NT2/D1 (cell line): ENCODE measurements at places on chromosomes 13 and 19.

- DNase-seq, result no peak
Measured at GRCh38 chr19:871446-872265, 12.2 kb downstream of the CFD start.

GRCh38 chr13:28286263-28286662, 147.9 kb downstream of the PAN3 start:
- DNase-seq, result no peak

- no peak for DNase-seq
Measured at GRCh38 chr13:52003541-52003940, 7.7 kb downstream of the ATP7B start.

DNA sequence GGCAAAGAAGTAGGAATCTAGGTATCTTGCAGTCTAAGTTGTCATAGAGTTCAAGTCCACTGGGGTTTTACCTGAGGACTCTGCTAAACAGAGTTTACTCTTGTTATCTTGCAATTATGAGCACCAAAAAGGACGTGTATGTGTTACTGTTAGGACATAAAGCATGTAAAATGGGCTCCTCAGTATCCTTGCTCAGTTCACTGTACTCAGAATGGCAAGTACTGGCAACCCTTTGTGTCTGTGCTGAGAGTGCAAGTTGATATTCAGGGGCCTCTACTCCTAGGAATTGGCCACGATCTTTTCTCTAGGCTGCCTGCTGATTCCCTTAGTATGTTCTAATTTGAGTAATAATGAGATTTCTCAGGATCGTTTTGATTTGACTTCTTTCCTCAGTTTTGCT, 13.3 kb downstream of the TDRD3 start:
- no peak for DNase-seq

DNA sequence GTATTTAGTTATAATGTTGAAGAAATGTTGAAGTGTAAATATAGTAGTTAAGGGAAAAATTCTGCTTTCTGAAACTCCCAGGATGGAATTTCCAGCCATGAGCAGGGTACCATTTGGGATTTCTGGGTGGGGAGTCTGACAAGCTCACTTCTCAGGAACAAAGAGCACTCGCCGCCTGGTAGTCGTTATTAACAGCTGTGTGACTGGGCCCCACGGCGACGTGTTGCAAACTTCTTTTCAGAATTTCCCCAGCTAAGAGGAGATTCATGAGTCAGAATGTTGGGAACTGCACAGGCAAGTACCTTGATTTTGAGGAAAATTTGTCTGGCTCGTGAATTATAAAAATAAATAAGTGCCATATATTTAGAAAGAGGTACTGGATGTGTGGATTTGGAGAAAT, 103.7 kb downstream of the LACC1 start:
- no peak for DNase-seq

DNA sequence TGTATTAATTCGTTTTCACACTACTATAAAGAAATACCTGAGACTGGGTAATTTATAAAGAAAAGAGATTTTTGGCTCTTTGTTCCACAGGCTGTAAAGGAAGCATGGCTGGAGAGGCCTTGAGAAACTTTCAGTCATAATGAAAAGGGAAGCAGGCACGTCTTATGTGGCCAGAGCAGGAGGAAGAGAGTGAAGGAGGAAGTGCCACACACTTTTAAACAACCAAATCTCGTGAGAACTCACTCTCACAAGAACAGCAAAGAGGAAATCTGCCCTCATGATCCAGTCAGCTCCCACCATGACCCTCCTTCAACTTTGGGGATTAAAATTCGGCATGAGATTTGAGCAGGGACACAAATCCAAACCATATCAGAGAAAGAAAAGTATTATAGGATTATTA, 1255.9 kb upstream of the MIR17HG start:
- DNase-seq, result no peak

DNA sequence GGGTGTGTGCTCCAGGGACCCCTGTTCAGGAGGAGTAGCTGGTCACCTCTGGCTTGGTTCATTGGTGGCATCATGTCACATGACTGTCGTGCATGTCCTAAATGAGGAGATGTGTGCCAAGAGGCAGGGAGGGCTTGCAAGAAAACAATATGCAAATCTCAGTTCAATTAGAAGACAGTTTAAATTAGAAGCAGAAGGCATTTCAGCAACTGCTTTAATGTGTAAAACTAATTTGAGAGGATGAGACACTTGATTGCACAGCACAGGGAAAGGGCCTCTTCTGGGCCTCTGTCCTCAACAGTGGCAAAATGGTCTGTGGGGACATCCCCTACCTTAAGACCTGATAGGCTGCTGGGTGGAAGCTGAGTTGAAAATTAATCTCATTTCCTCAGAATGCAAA, 54.6 kb downstream of the SPATA13 start:
- DNase-seq, result no peak

- DNase-seq, result no peak
Measured at GRCh38 chr13:24348797-24349515, 39.6 kb downstream of the C1QTNF9 start.

GRCh38 chr19:33194886-33195644, 935 bp downstream of the LRP3 start:
- DNase-seq, result no peak

- peak; percentile 73 for DNase-seq
Measured at GRCh38 chr19:19224852-19225494, 13.2 kb downstream of the NCAN start.

- no peak for DNase-seq
Measured at GRCh38 chr13:92745258-92745657, 481.3 kb upstream of the GPC6 start.

GRCh38 chr13:112714376-112715174, 24.7 kb downstream of the ATP11A start:
- no peak for DNase-seq

DNA sequence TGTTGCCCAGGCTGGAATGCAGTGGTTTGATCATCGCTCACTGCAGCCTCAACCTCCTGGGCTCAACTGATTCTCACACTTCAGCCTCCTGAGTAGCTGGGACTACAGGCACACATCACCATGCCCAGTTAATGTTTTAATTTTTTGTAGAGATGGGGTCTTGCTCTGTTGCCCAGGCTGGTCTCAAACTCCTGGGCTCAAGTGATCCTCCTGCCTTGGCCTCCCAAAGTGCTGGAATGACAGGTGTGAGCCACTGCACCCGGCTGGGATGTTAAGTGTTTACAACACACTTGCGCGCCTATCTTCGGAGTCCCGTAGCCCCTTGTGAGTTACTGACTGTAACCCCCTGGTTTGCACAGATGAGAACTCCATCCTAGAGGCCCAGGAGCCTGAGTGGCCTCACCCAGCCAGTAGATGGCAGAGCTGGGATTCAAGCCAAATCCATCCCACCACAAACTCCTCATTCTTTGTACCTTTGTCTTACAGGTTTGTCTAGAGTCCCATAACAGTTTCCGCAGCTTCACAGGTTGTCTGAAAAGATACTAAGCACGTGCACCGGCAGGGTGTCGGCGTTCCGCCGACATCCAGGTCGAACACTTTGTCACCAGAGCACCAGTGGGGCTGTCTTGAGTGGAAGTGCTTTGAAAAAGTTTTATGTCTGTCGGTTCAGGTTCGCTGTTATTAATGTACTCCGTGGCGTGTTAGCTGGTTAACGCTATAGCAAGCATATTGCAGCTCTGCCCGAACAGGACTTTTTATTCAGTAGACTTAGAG, 14.7 kb downstream of the MAG start:
- DNase-seq, result no peak

DNA sequence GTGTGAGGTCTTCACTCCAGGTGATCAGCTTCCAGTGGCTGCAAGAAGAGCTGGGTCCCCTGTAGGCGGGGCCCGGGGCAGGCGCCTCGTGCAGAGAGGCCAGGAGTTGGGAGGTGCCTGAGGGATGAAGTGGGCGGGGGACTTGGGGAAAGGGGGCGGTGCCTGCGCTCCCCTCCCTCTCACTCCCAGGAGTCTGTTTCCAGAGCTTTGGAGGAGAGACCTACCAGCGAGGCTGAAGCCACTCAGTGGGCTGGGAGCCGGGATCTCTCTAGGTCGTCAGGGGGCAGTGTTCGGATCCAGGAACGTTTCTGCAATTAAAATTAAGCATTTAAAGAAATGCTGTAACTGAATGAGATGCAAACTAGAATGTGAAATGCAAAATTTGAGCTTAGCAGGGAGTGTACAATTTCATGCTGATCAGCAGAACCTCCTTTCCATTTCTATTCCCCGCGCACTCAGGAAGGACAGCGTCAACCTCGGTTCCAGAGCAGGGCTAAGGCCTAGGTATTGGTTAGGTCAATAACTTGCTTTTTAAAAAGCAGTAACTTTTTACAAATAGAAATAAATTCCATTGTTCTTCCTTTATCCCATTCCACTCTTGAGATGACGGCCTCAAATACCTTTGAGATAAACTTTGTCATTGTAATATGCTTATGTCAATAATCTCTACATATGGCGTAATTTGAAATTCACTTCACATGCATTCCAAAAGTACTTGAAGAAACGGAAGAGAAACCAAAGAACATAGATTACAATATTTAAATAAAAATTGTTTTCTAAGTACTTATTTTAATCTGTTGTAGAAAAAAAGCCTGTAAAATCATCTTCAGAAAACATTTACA, 11.6 kb downstream of the ZNF160 start:
- peak; percentile 36 for DNase-seq

DNA sequence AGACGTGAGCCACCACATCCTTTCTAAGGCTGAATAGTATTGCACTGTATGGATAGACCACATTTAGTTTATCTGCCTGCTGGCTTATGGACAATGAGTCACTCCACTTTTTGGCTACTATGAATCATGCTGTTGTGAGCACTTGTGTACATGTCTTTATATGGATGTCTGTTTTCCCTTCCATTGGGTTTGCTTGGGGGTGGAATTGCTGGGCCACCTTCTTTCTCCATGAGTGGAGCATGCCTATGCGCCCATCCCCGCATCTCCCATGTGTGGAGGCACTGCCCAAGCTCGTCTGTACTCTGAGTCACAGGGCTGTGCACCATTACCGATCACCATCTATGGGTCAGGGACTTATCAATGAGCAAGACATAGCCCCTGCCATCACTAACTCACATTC, 127.2 kb upstream of the GJB6 start:
- DNase-seq, result no peak

DNA sequence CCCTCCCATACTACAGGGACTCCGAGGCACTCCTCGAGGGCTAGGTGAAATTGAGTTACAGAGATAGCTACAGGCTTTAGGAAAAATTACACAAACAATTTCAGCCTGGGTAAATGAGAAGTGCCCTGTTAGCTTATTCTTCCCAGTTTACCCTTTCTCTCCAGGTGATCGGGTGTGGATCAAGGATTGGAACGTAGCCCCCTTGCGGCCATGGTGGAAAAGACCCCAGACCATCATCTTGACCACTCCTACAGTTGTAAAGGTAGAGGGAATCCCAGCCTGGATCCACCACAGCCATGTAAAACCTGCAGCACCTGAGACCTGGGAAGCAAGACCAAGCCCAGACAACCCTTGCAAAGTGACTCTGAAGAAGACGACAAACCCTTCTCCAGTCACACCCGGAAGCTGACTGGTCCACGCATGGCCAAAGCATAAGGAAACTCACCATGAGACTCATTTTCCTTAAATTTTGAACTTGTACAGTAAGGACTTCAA, 600.6 kb downstream of the UQCRFS1 start:
- no peak for DNase-seq

GRCh38 chr13:19967621-19968020, 9.1 kb downstream of the ZMYM2 start:
- DNase-seq, result no peak

DNA sequence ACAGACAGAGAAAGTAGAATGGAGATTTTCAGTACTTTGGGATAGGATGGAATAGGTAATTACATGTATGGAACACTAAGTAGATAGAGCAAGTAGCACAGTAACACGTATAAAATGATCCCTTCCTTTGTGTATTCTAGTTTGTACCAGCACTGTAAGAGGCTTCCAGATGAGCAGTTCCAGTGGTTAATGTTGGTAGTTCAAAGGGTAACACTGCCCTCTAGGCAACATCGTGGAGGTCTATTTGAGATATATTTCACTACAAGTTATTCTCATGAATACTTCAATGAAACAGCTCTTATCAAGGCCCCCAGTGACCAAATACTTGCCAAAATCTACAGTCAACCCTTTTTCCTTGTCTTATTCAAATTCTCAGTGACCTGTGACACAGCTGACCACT, 13.5 kb upstream of the ZNF563 start:
- DNase-seq, result no peak

GRCh38 chr19:30105727-30106126, 163.7 kb downstream of the URI1 start:
- no peak for DNase-seq

GRCh38 chr13:105200181-105200580, 1335.3 kb downstream of the EFNB2 start:
- no peak for DNase-seq

DNA sequence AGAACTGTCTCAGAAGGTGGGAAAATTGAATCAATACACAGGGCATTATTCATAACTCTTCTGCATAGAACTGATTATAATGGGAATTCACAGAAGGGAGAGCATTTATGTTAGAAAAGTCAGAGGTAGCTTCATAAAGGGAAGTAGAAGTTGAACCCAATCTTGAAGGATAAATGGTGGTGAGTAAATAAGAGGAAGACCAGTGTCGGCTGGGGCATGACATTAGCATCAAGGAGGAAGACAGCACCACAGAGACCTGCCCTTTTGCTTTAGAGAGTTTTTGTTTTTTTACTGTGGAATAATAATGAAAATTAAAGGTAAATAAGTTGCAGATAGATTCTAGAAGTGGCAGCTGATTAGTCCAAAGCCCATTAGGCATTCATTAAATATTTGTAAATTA, 21.9 kb downstream of the CDC16 start:
- no peak for DNase-seq

- no peak for DNase-seq
Measured at GRCh38 chr19:41356984-41357739, 3.4 kb upstream of the TGFB1 start.

DNA sequence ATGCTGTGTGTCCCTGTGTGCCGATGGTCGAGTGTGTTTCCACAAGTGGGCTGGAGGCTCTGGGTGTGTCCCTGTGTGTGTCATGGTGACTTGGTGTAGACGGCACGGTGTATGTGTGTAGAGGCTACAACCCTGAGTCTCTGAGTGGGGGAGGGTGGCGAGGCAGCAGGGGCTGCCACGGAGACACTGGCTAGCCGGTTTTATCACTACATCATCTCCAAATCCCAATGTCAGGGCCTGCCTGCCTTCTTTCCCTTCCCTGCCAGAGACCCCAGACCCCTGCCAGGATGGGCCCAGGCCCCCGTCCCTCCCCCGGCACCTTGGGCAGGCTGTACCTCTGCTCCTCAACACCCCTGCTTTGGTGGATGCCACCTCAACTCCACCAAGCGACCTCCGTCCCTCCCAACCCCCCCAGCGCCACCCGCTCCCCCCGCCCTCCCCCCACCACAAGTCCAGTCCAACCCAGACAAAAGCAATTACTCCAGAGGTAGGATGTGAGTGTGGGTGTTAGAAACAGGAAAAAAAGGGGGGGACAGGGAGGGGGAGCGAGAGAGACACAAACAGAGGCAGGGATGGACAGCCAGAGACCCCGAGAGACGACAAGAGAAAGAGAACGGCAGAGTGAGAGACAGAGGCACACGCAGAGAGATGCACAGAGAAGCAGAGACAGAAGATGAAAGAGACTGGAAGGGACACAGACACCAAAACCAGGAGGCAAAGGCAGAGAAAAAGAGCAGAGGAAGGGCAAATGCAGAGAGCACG, 21.6 kb upstream of the POU2F2 start:
- DNase-seq, result no peak

- no peak for DNase-seq
Measured at GRCh38 chr13:79692846-79693245, 211.9 kb downstream of the NDFIP2 start.

- DNase-seq, result no peak
Measured at GRCh38 chr13:45943965-45944364, 92.4 kb upstream of the SIAH3 start.

- no peak for DNase-seq
Measured at GRCh38 chr19:38389101-38389925, 816 bp downstream of the SPRED3 start.

GRCh38 chr19:2371656-2372055, 11.6 kb downstream of the TMPRSS9 start:
- no peak for DNase-seq
